ENCODE measurements at places on chromosomes 7 and 10.
A peak's percentile ranks its signal among the peaks of the same experiment; 100 is the strongest.

GRCh38 chr7:67564959-67565358, 568.3 kb downstream of the TYW1 start:
- no peak for DNase-seq

DNA sequence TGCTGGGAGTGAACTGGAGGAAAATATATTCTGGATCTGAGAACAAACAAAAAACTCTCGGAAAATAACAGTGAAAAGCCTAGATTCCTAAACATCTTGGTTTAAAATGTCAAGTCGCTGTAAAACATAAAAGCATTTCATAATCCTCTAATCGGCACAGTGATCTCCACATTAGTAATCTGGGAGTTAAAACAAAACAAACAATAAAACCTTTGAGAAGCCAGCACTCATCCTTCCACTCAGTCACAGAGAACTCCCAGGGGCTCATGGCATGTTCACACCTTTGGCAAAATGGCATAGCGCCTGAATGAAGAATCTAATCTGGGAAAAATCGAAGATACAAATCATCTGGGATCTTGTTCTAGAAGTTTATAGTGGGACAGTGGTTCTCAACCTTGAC, 24.1 kb upstream of the HPS1 start:
- DNase-seq, result no peak

DNA sequence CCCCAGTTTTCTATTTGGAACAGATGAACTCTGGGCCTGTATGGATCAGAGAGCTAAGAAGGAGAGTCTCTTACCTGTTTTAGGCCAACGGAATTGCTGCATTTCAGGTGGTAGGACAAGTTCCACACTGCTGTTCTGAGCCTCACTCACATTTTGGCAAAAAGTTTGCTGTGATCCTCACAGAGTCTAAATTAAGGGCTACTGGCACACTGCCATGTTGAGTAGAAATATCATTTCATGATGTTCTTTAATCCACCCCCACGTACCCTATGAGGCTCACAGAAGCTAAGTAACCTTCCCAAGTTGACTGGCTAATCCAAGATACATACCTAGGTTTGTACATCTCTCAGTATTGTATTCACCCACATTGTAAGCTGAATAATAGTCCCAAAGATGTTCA, 447.2 kb downstream of the INHBA start:
- no peak for DNase-seq

- DNase-seq, result peak; percentile 2
Measured at GRCh38 chr7:144786522-144786921, 49.3 kb downstream of the TPK1 start.

- no peak for DNase-seq
Measured at GRCh38 chr7:54811041-54811845, 52.2 kb upstream of the SEC61G start.

DNA sequence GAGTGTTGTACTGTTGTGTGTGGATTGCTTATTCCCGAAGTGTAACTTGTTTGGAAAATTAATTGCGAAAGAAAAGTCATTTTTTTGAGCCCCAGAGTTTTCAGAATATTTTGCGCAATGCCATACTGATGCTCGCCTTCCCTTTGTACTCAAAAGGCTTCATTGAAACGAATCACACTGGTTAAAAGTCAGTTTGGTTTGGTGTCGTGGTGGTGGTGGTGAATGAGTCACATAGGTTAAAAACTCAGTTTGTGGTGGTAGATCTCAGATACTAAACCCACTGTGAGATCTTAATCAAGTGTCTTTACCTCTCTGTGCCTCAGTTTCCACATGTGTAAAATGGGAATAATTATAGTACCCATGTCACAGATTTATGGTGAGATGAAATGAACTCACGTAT, 61.1 kb upstream of the IL6 start:
- no peak for DNase-seq

- DNase-seq, result no peak
Measured at GRCh38 chr7:51255036-51255435, 61.6 kb downstream of the COBL start.

GRCh38 chr7:107996072-107996882, 6.7 kb downstream of the LAMB1 start:
- DNase-seq, result no peak

- DNase-seq, result peak; percentile 46
Measured at GRCh38 chr7:91089382-91089963, 174.8 kb upstream of the FZD1 start.

GRCh38 chr7:156675721-156676120, 35.1 kb downstream of the RNF32 start:
- DNase-seq, result no peak

DNA sequence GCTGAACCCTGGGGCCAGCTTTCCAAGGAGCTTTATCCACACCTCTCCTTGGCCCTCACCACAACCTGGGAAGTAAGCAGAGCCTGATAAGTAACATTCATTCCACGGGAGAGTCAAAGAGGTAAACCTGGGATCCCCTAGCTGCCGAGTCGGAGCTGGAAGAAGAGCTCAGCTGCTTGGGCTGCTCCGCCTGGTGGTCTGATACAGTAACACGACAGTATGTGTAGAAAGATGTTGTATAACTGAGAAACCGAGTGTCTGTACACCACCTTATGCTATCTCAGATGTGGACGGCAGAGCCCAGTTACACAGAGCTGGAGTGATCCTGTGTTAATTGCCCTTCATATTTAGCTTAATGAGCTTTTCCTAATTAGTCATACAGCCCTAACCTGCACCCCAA, 151.3 kb upstream of the KMT2E start:
- no peak for DNase-seq

DNA sequence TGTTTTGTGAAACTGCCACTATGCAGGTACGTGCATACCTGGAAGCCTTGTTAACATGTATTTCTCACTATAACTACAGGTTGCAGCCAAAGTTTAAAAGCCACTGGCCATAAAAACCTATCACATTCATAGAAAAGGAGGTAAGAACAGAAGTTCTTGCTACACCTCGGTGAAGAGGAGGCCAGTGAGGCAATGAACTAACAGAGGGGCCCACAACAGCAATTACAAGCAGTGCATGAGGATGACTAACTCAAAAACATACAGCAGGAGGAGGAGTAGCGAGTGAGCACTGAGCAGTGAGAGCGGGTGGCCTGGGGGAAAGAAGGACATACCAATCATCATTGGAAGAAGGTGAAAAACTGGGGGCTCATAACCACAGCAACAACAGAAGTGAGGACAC, 51.6 kb downstream of the NUDCD3 start:
- DNase-seq, result peak; percentile 14

GRCh38 chr7:118648002-118648401, 423.5 kb downstream of the ANKRD7 start:
- DNase-seq, result no peak

DNA sequence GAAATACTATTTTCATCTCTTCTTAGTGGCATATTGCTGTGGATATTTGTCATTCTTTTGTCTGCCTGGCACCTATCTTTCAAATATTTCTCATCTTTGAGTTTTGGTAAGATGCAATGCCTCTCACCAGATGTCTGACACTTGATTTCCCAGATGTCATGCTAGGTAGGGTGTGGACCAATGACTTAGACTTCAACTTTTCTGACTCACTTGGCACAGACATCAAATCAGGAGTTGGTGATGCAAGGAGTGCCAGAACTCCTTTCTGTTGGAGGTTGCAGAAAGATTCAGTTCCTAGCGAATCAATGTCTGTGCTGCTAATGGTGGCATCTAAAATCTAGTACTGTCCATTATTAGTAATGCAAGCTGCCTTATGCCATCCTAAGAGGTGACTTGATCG, 216.9 kb upstream of the FERD3L start:
- DNase-seq, result peak; percentile 17

GRCh38 chr10:86961481-86962091, 3.2 kb downstream of the SNCG start:
- DNase-seq, result no peak

DNA sequence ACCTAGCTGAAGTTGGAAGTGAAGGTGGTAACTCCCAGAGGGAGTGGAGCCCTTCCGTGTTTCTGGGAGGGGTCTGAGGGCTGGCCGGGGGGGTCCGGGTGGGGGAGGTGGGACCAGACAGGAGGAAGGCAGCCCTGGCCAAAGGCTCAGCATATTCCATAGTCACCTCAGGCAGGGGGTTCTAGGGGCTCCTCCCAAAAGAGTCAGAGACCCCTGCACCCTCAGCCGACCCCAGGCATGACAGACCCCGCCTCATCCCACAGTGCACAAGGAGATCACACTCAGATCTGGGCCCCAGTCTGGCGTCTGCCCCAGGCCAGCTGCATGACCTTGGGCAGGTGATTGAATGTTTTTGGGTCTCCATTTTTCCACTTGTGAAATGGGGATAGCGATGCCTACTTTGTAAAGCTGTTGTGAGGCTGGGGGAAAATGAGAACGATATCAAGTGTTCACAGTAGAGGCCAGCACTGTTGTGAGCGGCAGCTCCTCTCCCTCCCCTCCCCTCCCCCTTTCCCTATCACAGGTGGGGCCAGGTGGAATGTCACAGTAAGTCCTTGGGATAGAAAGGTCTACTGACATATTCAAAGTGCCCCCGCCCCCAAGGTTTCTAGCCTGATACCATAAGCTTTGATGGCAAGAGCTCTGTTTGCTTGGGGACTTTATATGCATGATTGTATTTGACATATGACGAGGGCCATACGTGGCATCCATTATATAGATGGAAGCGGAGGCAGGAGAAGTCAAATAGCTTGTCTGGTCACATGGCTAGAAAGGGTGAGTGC, 33.3 kb downstream of the DNAJB12 start:
- peak; percentile 85 for DNase-seq

GRCh38 chr7:142177869-142178268, 66.4 kb downstream of the MGAM2 start:
- no peak for DNase-seq

Data from erythroblast (primary cell).